T47D (cell line): ENCODE measurements at places on chromosomes 5 and 9.
A peak's percentile ranks its signal among the peaks of the same experiment; 100 is the strongest.

- no peak for DNase-seq
Measured at GRCh38 chr9:84343111-84343521, 2.6 kb upstream of the SLC28A3 start.

DNA sequence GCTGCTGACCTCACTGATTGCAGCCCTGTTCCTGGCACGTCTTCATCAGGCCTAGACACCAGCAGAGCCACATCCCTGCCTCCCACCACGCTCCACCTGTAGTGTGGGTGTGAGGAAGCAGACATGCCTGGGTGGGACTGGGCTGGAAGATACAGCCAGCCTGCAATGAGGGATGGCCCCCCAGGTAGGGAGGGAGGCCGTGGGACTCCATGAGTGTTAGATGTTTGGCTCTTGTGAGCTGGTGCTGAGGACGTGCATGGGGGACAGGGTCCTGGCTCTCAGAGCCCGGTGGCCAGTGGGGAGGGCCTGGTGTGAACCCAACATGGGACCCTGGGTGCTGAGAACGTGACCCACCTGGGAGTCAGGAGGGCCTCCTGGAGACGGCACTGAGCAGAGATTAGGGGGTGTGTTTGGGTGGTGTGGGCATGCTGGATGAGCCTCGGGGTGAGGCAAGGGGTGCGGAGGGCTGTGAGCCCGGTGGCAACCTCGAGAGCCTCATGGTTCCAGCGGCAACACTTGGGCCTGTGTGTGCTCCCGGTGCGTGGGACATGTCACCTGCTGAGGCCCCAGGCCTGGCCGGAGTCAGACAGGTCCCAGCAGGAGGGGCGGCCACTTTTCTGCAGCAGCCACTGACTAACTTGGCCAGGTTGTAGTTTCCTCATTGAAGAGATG is 87.6 kb downstream of the PHF2 start:
- no peak for DNase-seq

- peak; percentile 15 for DNase-seq
Measured at GRCh38 chr9:37466037-37466709, 923 bp upstream of the ZBTB5 start.

DNA sequence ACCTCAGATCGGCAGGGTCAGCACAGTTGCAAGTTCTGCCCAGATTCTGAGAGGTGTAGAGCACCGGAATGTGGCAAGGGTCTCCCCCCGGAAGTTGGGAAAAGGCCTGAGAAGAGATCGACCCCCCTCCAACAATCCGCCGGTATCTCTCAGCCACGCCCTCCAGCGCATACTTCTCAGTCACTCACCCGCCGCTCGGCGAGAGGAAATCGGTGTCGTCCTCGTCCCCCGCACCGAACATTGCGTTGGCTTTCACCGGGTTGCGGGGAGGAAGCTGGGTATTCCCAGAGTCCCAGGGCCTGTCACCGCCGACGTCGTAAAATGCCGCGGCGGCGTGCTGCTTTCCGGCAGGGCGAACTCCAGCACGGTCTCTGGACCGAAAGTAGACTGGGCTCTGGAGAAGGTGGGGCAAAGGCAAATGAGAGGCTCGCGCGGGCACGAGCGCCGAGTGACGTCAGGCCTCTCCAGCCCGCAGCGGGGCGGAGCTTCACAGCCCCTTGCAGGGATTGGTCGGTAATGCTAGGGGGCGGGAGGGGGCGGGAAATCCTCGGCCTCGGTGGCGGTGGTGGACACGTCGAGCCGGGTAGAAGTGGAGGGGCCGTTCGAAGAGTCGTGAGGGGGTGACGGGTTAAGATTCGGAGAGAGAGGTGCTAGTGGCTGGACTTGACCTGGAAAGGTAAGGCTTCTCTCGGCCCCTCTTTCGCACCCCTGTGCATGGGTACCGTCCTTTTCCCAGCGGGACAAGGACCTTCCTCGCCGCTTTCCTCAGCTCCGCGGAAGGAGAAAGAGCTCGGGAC is at the start of the genes FKBP15 and SLC31A1:
Gene FKBP15, minus strand, starts transcription at position 275 of the 797 bp plus-strand sequence. Its CDS starts 34 bp downstream, at position 241.
Gene SLC31A1, plus strand, starts transcription at position 542 of the 797 bp plus-strand sequence. CDS start 34,605 bp downstream, outside the sequence.
- peak; percentile 99 for DNase-seq

DNA sequence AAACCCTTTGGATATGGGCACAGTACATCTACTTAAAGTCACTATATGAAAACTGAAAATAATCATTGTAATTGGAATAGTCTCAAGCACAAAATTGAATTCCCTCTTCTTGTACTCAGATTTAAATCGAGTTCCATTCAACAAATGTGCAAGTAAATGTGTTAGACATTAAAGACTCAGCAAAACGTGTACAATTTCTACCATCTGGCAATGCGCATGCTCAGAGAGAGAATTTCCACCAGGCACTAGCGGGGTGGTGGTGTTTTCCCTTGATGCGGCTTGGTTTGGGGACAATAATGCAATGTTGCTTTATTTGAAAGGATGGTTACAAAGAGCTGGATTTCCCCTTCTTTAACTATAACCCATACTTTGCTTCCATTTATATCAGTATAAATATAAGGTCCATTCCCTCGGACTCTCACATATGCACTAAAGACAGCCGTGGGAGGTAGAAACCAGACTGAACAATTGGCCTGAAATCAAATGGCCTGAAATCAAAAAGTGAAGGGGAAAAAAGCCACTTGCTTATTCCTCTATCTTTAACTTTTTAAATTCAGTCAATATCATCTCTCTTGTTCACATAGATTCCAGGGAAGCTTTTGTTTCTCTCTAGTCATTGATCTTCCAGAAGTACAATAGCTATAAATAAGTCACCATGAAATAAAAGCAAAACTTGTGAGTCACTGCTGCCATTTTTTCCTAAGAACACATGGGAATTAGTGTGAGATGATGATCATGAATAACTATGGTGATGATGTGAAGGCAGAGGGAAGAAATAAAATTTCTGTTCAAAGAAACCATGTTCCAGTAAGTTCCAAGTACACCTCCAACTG is 59.2 kb downstream of the ADAMTS12 start:
- DNase-seq = no peak

DNA sequence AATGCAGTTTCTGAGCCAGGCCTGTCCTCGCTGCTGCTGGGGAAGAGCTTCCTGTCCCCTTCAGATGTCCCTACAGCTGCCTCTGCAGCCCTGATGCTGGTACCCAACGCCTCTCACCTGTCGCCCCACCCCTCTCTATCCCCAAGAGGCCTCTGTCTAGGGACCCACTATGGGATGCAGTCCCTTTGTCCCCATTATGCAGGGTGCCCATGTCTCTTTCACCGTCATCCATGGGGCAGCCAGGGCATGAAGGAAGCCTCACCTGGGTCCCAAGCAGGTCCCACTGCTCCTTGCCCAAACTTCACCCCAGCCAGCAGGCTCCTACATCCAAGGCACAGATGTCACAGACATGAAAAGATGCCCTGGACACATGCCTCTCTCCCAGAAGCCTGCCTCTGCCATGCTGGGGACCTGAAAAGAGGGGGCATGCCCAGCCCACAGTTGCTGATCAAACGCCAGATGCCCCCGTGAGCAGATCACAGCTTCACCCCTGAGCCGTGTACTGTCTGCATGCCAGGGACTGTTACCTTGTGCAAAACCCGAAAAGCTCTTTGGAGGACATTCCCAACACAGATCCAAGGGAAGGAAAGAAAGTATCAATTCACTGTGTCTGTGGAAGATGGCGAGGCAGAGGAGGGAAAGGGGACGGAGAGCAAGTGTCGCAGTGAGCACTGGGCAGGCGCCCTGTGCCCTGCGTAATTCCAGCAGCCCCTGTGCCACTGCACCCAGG is 81.0 kb downstream of the ADAMTS2 start:
- no peak for DNase-seq

DNA sequence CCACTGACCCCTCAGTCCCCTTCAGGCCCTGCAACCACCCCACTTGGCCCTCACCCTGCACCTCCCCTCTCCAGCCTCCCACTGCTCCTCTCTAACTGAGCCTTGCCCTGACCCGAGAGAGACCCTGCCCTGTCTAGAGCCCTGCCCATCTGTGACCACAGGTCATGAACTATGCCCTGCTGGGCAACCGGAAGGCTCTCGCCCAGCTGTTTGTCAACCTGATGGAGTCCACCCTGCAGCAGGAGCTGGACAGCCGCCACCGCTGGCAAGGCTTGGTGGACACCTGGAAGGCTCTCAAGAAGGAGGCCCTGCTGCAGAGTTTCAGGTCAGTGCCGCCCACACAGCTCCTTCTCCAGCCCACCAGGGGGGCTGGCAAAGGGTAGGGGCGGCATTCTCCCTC is 9.4 kb downstream of the CCDC180 start:
- DNase-seq = no peak

DNA sequence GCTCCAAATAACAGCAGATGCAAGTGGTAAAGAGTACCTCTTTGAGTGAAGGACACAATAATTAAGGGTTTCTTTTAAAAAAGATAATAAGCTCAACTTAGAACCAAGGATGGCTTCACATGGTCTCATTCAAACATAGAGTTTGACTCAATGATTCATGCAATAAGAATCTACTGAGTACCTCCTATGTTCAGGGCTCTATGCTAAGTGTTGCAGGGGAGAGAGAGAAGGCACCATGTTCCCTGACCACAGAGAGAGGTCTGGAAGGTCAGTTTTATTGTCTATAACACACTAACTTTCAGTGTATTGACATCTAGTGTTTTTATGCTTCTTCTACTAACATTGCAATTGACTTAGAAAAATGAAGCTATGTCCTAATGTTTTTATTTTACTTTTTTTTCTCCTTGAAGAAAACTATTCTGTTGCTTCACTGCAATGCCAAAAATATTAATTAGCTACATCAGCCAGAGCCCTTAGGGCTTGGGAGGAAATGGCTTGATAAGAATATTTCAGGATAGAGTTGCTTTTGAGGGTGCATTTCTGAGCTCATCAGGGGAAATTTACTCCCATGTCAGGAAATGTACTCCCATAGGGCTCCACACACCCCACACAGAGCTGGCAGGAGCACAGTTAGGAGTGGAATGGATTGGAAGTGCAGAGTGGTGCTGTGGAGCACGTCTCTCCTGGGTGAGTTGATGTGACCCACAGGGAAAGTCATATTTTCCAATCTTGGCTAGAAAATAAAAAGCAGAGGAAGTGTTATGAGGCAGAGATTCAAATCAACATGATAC is 106.6 kb downstream of the PDE8B start:
- DNase-seq = no peak

DNA sequence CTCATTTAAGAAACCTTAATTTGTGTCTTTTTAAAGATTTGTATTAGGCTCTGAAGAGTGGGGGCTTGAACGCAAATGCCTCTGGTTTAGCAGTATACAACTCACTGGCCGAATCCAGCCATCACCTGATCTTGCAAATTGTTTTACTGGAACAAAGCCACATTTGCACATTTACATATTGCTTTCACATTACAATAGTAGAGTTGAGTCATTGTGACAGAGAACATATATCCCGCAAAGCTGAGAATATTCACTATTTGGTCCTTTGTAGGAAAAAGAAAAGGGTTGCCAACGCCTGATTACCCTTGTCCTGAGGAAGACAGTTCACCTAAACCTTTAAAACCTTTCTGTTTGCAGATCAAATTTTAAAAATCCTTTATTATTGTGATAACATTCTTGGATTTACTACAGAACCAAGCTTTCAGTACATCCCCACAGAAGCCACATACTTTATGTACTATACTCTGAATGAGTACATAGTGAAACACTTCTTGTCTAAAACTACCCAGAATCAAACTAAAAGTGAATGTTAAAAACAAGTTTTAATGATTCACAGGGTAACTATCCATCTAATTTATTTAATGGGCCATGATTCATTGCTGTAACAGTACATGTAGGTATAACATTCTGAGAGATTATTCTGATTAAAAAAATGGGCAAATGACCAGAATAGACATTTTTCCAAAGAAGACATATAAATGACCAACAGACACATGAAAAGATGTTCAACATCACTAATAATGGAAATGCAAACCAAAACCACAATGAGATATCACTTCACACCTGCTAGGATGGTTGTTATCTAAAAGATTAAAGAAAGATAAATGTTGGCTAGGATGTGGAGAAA is 161.0 kb downstream of the SLC25A46 start:
- DNase-seq = no peak

GRCh38 chr9:133187561-133188005 is 21.5 kb downstream of the OBP2B start:
- DNase-seq = no peak

DNA sequence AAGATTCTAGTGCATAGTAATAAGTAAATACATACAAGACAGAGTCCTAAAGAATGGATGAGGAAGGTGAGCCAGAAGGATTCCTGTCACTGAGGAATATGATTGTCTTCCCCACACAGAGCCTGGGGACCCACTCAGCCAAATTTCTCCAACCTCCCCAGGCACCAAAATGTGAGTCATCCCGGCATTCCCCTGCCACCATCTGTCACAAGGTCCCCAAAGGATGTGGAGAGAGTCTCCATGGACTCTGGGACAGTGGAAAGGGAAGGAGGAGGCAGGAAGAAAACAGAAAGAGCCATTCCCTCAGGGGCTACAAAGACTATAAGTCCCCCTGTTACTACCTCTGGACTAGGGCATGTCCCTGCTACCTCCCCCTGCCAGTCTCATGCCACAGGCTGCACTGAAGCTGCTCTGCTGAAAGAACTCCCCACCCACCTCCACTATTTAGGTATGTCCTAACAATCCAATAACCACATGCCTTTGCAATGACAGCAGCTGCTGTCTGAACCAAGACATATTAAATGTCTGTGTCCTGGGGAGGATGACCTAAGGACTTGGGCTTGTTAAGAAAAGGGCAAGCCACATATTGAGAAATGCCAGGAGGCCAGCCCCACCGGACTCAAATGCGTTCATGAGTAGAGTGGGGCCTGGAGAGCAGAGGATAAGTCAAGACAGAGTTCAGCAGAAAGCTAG is 10.7 kb upstream of the OR5C1 start:
- DNase-seq = peak; percentile 52

DNA sequence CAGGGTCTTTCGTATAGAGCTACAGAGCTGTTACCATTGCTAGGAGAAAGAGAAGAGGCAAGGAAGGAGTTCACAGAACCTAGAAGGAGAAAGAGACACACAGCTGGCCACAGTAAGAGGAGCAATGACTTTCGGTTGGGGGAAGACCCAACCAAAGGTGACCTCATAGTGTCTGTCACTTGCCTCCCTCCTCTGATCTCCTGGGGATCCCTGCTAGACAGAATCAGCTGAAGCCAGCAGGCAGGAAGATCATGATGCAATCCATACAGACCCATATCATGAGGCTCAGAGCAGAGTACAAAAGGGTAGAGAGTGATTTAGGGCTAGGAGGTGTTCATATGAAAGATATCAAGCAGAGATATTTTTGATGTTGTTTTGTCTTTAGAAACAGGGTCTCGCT is 26.0 kb upstream of the EPB41L4B start:
- no peak for DNase-seq

DNA sequence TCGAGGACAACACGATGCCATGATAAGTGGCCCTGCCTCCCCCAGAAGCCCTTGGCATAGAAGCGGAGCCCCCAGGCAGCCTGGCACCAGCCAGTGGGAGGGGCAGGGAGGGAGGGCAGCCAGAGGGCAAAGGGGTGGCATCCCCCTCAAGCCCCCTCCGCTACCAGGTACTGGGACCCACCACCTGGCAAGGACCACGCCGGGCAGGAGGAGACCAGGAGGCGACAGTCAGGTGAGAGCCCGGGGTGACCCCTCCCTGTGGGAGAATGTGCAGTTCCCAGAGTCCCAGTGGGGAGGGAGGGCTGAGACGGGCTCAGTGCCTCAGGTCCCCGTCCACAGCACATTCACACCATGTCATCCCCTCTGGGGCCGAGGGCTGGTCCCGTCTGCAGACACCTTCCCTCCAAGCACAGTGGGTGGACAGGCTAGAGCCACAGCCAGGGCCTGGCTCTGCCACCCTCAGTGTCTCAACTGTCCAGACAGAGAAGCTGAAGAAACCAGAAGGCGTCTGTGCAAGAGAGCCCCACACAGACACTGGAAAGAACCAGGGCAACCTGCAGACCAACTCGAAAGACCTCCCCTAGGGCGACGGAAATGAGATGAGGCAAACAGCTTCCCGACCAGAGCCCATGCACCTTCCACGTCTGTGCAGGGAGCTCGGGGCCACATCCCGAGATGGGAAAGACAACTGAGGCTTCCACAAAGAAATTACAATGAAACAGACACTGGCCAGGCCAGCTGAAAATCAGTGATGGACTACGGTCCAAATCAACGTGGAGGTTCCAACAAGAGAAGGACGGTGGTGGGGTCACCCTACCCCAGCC is 11.1 kb downstream of the BRD3 start:
- DNase-seq = peak; percentile 59
